Stimulated activated CD4-positive, alpha-beta T cell treated with anti-CD3 and anti-CD28 coated beads, Interleukin-1b, Interleukin-23, amount 100 ng/mL, for 1 hour (primary cell): ENCODE measurements at places on chromosomes 2 and 18.

GRCh38 chr2:12416600-12416999 lies 300.1 kb upstream of the TRIB2 start:
- peak; percentile 21 for DNase-seq

DNA sequence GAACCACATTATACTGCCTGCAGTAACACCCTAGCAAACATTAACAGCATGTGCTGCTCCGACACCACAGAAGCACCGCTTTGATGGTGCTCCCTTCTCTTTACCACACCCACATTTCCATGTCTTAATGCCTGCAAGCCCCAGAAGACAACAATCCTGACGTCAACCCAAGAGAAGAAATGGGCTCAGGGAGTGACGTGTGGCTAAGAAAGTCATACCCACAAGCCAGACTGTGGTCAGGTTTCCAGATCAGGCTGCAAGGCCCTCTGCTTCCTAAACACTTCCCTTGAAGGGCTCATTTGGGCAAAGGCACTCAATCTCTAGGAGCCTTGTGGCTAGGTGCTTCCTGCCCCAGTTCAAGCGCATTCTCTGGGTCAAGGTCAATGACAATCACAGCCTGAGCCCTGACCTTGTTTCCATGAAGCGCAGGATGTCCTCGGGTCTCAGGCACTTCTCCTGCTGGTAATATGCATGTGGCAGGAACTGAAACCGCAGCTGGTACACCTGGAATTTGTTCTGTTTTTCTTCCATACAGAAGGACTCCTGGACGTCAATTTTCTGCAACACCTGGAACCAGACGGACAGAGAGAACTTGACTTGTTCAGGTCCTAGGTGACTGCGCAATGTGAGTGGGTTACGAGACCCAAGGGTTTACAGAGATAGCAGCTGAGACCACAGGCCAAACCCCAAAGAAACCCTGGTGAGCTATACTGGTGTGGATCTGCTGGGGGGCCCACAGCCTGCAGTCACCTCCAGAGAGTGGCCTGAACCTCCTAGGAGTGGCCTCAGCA lies 67.2 kb downstream of the POLR1A start:
- peak; percentile 44 for DNase-seq

DNA sequence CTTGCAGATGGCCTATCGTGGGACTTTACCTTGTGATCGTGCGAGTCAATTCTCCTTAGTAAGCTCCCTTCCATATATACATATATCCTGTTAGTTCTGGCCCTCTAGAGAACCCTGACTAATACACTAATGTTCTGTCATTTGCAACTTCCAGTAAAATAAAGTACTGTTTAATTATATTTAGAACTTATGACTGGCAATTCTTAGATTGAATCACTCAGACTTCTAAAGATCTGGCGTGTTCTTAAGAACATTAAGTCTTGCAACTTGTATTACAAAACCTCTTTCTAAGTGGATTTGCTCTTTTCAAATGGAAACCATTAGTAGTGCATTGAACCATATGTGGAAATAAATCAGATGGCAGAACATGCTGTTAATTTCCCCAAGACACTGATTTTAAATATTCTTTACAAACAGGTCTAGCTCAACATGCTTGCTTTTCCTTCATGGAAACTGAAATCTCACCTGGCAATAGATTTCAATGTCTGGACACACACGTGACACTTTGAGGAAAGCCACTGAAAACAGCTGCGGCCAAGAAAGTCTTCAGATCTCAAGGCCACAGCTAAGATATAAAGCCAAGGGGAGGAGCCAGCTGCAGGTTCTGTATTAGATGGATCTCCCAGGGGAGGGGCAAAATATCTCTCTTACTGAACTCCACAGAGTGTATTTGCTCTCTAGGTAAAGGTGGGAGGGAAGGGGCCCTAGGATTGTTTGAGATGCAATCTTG lies 50.6 kb downstream of the PMAIP1 start:
- no peak for DNase-seq

DNA sequence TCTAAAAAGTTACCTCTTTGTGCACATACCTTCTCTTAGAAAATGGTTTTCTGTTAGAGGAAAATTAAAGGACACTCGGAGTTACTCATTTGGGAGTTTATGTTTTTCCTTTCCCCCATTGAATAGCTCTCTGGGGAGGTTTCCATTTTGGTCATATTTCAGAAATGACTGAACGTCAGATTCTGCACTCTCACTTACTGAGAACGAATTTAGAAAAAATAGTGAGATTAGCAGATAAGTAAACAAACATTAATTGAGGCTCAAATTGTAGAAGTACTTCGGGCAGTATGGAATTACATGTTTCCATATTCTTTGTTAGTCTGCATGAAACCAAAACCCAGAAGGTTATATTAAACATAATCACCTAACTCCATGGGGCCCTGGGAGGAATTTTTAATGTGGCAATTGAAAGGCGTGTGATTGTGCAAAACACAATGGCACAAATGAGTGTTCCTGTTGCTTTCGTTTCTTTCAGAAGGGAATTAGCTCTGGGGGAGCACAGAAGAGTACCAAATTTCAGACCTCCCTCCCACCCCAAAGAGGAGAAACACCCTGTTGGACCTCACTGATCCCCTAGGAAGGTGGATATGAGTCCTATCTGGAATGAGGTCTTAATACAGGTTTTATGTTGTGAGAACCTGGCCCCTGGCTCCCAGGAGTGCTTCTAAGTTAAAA lies 212.3 kb downstream of the BCL2 start:
- no peak for DNase-seq

DNA sequence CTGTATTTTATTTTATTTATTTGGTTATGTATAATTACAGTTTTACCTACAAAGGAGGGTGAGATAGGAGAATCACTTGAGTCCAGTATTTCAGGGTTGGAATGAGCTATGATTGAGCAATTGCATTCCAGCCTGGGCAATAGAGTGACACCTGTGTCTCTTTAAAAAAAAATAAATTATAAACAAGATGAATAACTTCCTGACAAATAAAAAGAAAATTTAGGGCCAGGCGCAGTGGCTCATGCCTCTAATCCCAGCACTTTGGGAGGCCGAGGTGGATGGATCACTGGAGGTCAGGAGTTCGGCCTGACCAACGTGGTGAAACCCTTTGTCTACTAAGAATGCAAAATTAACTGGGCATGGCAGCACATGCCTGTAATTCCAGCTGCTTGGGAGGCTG lies 17.3 kb downstream of the MTA3 start:
- no peak for DNase-seq

- no peak for DNase-seq
Observed at GRCh38 chr2:54907663-54908062, 142.6 kb downstream of the RTN4 start.

- DNase-seq: no peak
Observed at GRCh38 chr2:149002891-149003740, 35.4 kb upstream of the LYPD6B start.

GRCh38 chr18:43526426-43527145 lies 249.3 kb upstream of the SYT4 start:
- no peak for DNase-seq

DNA sequence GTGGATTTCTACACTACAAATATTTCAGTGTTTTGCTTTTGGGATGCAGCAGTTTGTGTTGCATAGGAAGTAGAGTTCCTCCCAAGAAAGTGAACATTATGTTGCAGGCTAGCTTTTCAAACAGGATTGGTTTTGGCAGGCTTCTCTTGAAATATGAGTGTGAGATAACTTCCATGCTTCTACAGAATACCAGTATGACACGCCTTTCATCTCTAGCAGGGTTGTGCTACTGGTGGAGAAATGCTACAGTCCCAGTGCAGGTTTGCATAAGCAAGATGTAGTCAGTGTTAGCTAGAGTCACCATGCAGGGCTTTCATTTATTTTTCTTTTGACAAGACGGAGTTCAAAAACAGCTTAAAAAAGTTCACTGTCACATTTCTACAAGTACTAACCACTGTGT lies 17.1 kb upstream of the CAVIN2 start:
- DNase-seq: no peak

GRCh38 chr2:57892920-57893319 lies 153.7 kb upstream of the VRK2 start:
- DNase-seq: no peak

DNA sequence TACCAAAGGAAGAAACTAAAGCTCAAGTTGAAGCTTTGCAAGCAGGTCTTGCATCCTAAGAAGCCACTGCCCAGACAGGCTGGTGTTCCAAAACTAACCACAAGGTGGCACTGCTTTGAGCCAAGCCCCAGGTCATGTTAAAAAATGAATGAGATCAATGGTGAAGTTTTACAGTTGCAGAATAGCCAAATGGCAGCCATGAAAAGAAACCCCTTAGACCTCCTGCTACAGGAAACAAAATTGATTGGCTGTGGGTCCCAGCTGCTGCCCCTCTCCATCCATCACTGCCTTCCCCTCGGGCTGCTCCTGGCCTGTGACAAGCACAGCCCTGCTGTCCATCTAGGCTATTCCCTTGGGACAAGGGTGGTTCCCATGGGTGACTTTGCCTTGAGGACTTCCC lies 20.7 kb upstream of the MREG start:
- DNase-seq: peak; percentile 73

GRCh38 chr18:12064086-12064763 lies 29.4 kb upstream of the ANKRD62 start:
- no peak for DNase-seq

DNA sequence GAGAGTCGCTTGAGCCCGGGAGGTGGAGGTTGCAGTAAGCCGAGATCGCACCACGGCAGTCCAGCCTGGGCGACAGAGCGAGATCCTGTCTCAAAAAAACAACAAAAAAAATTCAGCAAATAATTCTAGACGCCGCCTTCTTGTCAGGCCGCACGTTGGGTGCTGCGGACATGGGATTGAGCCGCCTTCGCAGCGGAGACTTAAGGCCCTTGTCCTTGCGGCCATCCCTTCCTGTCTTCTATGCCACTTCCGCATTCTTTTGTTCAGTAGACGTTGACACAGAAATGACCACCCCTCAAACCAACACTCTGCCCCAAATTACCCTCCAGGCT lies 15.8 kb downstream of the PTPN18 start:
- no peak for DNase-seq

DNA sequence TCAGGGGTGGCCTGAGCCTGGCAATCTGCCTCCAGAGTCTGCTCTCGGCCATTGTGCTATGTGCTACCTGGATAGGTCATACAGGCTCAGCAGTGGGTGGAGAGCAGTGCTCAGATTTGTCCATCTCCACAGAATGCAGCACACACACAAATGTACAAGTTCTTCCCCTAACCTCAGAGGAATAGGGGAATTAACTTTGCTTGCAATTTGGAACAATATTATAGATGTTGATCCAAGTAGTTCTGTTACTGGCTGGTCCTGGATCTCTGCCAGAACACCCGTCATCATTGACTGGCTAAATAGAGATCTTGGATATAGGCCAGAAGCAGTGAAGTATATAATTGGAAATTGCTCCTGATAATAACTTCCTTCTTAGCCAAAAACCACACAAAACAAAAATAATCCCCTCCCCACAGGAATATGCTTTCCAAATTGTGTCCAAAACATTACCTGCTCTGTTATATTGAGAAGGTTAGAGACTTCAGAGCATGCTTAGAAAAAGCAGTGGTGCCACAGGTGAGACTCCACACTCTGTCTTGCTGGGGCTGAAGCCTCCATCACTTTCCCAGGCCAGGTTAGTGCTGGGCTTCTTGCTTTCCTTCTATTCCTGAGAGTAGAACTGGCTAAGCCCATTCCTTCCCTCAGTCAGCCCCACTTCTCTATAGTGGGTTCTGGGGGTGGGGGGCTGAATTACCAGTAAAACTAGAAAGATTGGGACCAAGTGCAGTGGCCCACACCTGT lies 38.8 kb downstream of the NCAPH start:
- no peak for DNase-seq

GRCh38 chr2:237333748-237334147 lies 80.2 kb downstream of the COL6A3 start:
- DNase-seq: no peak

- no peak for DNase-seq
Observed at GRCh38 chr2:73324126-73324725, 30.9 kb upstream of the EGR4 start.

GRCh38 chr2:237190966-237191713 lies 105.5 kb downstream of the COPS8 start:
- DNase-seq: no peak

GRCh38 chr18:21115519-21116411 lies 4.2 kb upstream of the ROCK1 start:
- DNase-seq: no peak

DNA sequence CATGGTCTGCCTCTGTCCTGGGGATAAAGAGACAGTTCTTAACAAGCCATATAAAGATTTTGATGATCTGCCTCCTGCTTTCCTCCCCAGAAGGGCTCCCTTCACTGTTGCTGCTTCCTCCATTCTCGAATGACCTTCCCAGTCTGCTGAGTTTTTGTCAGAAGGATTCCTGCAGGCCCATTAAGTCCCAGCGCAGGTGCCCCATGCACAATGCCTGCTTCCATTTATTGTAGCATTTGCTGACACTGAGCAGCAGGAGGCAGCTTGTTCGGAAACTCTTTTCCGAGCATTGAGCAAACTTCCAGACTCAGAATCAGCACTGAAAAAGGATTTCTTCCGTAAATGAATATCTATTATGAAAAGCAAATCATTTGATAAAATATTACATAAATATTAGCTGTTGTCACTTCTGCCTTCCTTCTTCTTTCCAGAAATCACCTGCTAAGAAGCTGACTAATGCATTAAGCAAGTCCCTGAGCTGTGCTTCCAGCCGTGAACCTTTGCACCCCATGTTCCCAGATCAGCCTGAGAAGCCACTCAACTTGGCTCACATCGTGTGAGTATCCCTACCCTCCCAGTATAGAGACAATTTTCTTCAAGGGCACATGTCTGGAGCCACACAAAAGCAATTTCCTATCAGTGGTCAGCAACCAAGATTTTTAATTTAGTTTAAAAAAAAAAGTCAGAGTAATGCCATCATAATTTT lies 110.4 kb downstream of the DTNA start:
- no peak for DNase-seq

DNA sequence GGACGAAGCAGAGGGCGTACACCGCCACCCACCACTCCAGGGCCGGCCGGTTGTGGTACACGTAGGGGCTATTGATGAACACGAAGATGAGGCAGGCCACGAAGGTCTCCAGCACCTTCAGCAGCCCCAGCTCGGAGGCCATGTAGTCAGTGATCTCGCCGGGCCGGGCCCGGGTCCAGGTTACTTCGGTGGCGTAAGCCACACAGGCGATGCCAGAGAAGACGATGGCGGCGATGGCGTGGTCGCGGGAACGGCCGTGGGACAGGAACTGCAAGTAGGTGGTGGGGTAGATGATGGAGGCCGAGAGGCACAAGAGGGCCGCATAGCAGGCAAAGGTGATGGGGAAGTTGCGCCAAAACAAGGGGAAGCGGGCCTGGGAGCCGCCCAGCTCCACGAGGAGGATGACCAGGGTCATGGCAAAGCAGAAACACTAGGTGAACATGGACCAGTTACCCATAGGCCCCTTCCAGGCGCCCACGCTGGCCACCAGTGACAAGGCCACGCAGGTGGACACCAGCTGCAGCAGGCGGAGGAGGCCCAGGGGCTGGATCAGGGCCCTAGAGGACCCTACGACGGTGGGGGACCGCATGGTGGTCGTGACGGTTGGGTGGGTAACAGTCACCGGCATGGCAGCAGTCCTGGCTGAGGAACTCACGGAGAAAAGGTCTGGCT lies 128.4 kb upstream of the FAM98A start:
- DNase-seq: no peak

GRCh38 chr2:4507661-4508060 lies 804.3 kb downstream of the DCDC2C start:
- no peak for DNase-seq

- no peak for DNase-seq
Observed at GRCh38 chr18:58174285-58174684, 130.3 kb downstream of the NEDD4L start.
